ENCODE measurements at places on chromosomes 1 and 21. TPM values are rescaled to one million over a fixed set of nuclear protein-coding genes. Genes with fewer than 3 reads are reported as not detected.

MMEL1 gene
- 0.31 TPM for total RNA-seq

GRCh38 chr1:112855152-112855828 lies 100.7 kb downstream of the SLC16A1 start:
- no peak overlapping the region for H3K4me3 ChIP-seq
- peaks cover 4% of the 10 kb centered on the region for H3K27me3 ChIP-seq
- no peaks in the 10 kb centered on the region for H3K4me1 ChIP-seq
- H3K27ac ChIP-seq = no peak overlapping the region
- H3K36me3 ChIP-seq = no peaks in the 10 kb centered on the region

- no peak for DNase-seq
- H3K4me1 ChIP-seq = peaks cover 16% of the 10 kb centered on the region
- no peaks in the 10 kb centered on the region for H3K27me3 ChIP-seq
- H3K27ac ChIP-seq = no peak overlapping the region
Observed at GRCh38 chr1:150985179-150985825, 3.2 kb downstream of the ANXA9 start.

CYP4X1 gene
- total RNA-seq = 0.17 TPM

- H3K27me3 ChIP-seq = no peaks in the 10 kb centered on the region
- no peaks in the 10 kb centered on the region for H3K4me1 ChIP-seq
- H3K36me3 ChIP-seq = no peaks in the 10 kb centered on the region
- no peak for DNase-seq
Observed at GRCh38 chr1:241837901-241838300, 10.1 kb upstream of the EXO1 start.

DNA sequence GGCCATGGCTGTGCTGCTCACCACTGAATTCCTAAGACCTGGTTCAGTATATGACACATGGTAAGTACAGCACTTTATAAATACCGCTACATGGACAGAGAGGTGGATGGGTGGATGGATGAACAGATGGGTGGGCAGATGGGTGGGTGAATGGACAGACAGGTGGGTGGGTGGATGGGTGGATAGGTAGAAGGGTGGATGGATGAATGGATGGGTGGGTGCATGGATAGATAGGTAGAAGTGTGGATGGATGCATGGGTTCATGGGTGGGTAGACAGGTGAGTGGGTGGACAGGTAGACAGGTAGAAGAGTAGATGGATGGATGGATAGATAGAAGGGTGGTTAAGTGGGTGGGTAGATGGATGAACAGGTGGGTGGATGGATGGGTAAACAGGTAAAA lies 54.8 kb downstream of the TMCO4 start:
- DNase-seq = no peak
- no peak overlapping the region for H3K4me3 ChIP-seq
- no peaks in the 10 kb centered on the region for H3K4me1 ChIP-seq

DNA sequence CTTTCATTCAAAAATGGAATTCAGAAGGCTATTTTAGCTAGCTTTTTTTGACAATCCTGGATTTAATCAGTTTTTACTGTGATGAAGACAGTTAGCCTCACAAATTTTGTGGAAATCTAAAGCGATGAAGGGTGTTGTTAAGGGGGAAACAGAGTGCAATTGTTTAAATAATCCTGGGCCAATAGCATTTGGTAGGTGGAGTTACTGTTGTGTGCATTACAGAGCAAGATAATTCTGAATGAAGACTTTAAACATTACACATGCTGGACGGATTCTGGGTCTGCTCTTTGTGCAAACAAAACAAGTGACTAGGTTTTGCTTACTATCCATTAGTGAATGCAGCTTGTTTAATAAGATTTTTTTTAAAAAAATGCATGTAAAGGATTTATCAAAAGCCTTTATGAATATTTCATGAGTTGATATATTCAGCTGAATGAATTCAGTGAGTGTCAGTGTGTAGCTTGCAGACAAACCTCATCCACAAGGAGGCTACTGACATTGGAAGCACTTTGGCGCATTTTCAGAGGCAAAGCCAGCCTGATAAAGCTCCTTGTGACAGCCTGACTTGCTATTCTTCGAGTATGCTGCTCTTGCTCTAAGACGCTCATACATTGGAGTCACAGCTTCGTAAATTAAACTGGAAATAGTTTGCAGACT lies 199.6 kb downstream of the PDE4B start:
- H3K27me3 ChIP-seq = peaks cover 6% of the 10 kb centered on the region
- no peaks in the 10 kb centered on the region for H3K36me3 ChIP-seq
- H3K4me3 ChIP-seq = no peak overlapping the region

GRCh38 chr1:203165101-203165799 lies 10.4 kb downstream of the MYBPH start:
- H3K27ac ChIP-seq = no peak overlapping the region
- H3K4me3 ChIP-seq = no peak overlapping the region
- no peaks in the 10 kb centered on the region for H3K36me3 ChIP-seq

DNA sequence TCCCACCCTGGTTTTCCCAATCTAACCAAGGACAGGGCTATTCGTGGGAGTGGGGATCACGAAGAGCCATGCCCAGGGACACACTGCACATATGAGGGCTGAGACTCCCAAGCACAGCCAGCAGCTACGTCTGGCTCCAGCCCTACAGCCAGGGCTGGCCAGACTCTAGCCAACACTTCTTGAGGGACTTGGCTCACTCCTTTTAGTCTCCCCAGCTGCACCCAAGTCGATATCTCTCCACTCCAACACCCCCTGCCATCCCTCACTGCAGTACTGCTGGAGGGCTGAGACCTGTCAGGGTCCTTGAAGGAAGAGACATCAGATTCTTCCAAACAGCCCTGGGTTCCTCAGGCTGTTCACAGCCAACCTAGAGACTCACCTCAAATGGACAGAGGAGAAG lies 62.6 kb downstream of the CD46 start:
- H3K27me3 ChIP-seq = no peaks in the 10 kb centered on the region
- no peak overlapping the region for H3K27ac ChIP-seq
- no peak overlapping the region for H3K4me3 ChIP-seq
- H3K36me3 ChIP-seq = no peaks in the 10 kb centered on the region
- DNase-seq = no peak
